ENCODE measurements at places on chromosomes 6 and 20.

- no peak for DNase-seq
These were observed 6.4 kb upstream of the TBXT start for GRCh38 chr6:166174031-166174430.

DNA sequence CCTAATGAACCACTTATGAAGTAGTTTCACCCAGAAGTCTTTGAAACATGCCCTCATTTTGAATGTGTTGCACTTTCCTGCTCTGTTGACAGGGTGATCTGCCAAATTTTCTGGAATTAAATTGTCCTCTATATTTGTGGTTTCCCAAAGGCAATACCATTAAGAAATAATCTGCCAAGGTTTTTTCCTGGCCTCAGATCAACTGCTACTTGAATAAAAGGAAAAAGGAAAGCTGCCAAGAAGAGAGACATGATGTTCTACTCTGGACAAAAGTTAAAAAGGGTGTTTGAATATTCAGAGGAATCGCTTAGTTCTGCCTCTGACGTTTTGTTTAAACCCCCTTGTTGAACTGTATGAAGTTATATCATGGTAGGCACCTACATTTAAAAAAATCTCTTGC, 37.4 kb upstream of the ARMH2 start:
- DNase-seq, result no peak

DNA sequence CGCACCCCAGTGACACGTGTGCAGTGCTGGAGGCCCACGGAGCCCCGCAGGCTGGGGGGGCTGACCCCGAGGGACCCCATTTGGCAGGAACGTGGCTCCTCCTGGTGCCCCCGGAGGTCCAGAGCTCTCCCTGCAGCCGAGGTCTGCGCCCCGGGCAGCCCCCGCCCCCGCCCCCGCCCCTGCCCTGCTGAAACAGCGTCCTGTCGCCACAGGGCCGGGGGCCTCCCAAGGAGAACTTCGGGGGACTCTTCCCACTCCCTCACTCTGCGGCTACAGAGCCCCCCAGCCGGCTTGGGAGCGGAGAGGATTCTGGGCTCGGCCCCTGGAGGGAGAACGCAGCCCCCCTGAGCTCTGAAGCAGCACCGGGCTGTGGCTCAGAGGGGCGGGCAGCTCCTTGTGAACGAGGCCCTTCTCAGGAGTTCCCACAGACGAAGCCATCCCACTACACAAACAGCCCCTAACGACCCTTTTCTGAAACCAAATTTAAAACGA, 115.2 kb downstream of the DLL1 start:
- DNase-seq, result no peak

DNA sequence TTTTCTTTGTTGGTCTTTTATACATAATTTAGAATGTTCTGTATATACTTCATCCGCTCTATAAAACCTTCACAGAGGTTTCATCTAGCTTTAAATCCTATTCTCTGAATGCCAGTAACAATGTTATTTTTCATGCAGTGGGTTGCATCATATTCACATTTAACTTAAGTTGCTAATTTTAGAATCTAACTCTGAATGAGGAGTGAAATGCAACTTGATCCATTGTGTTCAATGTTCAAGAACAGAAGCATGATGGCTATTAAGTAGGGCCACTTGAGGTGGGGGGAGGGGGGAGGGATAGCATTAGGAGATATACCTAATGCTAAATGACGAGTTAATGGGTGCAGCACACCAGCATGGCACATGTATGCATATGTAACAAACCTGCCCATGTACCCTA, 224.5 kb downstream of the NKAIN2 start:
- DNase-seq, result no peak

DNA sequence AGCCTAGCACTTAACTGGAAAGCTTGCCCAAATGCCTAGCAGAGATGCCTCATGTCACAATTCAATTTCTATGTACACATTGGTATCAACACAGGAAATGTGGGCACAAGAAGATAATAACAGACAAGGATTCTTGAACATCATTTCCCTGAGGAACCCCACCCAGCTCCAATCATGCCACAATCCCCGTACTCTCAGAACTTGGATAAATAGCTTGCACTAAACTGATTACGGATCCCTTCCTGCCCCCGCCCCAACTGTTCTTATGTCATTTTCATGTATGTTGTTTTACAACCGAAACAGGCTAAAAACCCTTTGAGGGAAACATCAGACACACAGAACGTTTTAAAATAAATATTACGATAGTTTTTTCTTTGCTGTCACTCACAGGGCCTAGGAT, 87.1 kb downstream of the BACH2 start:
- DNase-seq, result no peak

- no peak for DNase-seq
These were observed 69.7 kb downstream of the SAMD3 start for GRCh38 chr6:130152908-130153510.

GRCh38 chr6:168956141-168956838, 297.4 kb downstream of the THBS2 start:
- DNase-seq, result no peak

DNA sequence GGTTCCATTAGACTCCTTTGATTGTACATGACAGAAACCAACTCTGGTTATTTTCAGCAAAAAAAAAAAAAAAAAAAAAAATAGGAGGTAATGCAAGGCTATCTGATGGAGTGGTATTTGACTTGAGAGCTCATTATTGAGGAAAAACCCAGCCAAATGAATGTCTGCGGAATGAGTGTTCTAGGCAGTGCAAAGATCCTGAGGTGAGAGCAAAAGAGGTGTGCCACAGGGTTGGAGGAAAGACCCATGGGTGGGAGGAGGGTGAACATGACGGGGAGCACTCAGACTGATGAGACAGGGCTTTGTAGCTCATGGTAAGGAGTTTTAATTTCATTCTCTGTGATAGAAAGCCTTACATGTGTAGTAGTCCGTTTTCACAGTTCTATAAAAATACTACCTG, 188.9 kb downstream of the TSHZ2 start:
- no peak for DNase-seq

GRCh38 chr6:42201382-42201781, 6.6 kb upstream of the GUCA1B start:
- no peak for DNase-seq

- peak; percentile 90 for DNase-seq
These were observed at the start of gene VARS1 for GRCh38 chr6:31795616-31796298. Gene VARS1, minus strand, starts transcription at chr6:31795752. Its CDS starts 535 bp downstream, at chr6:31795217.

DNA sequence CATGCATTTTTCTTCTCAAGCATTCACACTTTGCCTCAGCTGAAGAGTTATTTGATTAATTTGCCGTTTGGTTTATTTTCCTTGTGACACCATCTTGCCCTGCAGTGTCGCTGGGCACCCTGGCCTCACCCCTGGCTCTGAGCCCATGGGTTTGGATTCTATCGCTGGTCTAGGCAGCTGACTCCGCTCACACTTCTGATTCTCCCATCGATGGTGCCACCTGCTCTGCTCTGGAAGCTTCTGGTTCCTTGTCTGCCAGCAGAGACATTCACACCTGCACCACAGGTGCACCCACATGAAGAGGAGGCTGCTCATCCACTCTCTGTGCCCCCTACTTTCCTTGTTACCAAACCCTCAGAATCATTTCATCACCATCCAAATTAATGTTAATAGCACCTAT, 291.6 kb upstream of the CDH4 start:
- no peak for DNase-seq

GRCh38 chr6:70118670-70119069, 184.2 kb downstream of the COL9A1 start:
- DNase-seq, result no peak

DNA sequence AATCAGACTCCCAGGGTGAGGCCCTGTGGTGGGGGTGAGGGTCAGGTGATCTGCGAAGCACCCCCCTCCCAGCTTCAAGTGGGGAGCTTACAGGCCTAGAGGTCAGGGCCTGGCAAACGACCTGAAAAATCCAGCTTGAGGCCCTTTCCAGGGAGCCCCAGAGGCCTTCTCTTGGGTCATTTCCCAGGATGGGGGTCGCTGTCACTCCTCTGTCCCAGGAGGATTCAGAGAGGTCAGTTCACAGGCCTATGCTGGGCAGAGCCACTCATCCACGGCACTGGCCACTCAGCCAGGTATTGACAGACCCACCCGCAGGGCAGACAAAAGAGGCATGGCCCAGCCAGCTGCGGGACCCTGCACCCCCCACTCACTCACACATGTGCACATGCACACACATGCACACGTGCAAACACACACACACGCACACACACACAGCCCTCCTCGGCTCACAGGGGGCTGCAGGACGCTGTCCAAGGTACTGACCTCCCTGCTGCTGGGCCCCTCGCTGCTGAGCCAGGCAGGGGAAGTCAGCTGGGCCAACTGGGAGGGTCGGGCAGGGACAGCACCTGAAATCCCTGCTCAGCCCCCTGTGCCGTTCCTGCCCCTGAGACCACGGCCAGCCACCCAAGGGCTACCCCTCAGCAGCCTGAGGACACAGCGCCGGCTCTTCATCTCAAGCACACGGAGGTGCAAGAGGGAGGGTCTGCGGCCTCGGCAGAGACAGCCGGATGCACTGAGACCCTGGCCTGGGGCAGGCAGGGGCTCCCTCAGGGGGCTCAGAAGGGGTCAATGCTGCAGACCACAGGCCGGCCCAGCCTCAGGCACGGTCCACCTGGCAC, 113.8 kb downstream of the TAF4 start:
- no peak for DNase-seq

DNA sequence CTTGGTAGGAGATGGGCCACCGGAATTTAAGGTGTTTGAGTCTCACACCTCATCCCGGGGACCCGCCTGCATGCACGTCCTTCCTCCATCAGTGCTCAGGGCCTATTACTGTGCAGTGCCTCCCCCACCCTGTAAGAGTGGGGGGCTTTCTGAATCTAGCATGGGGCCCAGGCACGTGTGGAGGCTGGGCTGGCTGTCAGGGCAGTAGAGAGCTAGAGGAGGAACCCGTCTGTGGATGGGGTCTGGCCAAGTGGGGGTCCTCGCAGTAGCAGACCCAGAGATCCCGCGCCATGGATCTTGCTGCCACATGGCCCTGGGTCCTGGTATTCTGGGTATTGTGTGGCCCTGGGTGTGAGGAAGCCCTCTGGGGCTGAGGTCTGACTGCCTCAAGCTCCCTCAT, 42.9 kb downstream of the SRC start:
- DNase-seq, result no peak

DNA sequence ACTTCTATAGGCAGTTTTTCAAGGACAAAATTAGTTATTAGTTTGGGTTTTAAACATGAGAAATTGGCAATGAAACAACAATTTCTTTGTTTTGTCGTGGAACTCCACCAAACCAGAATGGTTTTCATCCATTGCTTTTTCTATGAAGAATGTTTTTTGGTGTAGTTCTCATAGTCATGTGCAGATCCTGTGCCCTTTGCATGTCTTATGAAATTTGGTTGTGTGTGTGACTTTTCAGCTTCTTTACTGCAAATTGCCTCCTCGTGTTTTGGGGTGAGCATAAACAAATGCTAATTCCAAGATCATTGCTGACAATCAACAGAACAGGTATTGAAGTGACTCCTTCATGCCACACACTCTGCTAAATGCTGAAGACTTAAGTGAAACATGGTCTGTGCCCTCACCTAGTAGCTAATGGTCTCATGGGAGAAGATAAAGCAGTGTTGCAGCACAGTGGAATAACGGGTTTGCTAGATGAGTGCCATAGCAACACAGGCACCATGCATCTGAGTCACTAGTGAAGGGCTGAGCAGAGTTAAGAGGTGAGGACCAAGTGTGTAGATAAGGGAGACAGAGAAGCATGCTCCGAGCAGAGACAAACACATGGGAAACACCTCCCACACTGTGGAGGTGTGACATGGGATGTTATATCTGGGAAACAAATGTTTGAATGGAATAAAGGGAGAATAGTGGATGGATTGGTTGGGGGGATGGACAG, 120.0 kb downstream of the SLC16A10 start:
- DNase-seq, result no peak

DNA sequence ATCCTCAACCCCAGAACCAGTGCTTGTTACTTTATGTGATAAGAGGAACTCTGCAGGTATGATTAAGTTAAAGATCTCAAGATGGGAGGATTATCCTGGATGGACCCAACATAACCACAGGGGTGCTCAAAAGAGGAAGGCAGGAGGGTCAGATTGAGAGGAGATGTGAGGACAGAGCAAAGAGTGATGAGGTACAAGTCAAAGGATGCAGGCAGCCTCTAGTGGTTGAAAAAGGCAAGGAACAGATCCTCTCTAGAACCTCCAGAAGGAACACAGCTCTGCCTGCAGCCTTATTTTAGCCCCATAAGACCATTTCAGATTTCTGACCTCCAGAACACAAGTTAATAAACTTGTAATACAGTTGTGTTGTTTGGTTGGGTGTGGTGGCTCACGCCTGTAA, 41.2 kb downstream of the PDSS2 start:
- no peak for DNase-seq

- no peak for DNase-seq
These were observed 129.1 kb downstream of the TNFRSF21 start for GRCh38 chr6:47180633-47181032.

DNA sequence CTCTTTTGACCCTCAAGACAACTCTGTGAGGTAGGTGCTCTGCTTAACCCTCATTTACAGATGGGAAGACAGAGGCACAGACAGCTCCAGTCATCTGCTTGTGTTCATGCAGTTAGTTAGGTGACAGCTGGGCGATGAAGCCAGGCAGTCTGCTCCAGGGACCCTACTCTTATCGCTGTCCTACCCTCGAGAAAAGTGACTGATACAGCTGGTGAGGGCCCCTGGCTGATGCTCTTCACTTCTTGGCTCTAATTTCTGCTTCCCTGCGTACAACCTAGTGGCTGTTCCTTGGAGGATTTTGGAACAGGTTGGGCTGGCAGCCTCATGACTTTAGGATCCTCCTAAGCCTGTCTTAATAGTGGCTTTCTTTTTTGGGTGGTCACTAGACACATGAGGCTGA, 9.1 kb upstream of the TJAP1 start:
- no peak for DNase-seq

- DNase-seq, result no peak
These were observed 2.1 kb downstream of the HNF4A start for GRCh38 chr20:44357555-44358125.
